ENCODE measurements at places on chromosomes 3 and 15.

GRCh38 chr15:69755551-69756310 lies 303.1 kb downstream of the RPLP1 start:
- no peak for DNase-seq

GRCh38 chr3:129592381-129593131 lies 13.9 kb downstream of the PLXND1 start:
- DNase-seq: no peak

DNA sequence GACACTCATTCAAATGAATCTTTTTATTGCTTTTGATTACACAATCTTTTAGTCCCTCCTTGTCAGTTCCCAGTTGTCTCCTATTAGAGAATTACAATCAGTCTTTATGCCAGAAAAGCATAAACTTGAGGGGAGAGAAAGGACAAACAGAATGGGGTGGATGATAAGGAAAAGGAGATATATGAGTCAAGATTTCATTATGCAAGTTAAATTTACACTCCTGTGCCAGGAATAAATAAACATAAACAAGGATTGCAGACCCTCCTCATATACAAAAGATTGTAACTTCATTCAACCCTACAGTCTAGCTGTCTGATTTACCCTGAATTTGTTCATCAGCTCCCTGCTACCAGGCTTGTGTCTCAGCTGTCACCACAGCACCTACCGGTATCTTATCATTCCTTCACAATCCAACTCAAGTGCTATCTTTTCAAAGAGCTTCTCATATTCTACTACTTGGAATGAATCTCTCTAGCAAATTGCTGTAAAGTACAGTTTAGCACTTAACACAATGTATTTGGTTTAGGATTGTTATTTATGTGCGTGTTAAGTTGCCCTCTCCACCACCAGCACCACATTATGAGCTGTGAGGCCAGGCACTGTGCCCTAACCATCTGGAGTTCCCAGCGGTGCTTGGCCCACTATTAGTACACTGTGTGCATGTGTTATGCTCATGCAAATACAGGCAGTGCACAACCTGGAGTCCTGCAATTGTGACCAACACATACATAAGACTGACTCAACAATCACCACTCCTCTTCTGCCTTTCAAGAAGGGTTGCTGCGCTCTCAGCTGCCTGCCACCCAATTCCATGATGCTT lies 504.1 kb downstream of the TBL1XR1 start:
- no peak for DNase-seq

DNA sequence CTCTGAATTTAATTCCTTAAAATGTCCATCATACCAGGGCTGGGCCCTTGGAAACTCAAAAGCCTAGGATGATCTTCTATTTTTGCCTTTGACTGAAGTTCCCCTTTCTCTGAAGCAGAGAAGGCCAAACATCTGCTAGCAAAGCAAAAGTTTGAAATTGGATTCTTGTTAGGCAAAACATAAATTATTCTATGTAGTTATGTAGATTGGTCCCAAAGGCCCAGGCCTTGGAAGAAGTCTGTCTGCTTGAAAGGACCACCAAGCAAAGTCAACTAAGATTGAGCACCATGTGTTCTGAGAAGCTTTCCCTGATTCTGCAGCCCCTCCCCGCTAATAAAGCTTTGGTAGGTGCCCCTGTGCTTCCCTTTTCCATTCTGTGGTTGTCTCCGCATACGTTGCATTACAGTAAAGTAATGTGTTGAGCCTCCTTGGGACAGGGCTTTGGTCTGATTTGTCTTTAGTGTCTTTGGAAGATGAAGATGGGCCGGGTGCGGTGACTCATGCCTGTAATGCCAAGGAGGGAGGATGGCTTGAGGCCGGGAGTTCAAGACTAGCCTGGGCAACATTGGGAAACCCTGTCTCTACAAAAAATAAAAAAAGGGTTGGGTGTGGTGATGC lies 56.4 kb downstream of the RPL39L start:
- no peak for DNase-seq

- DNase-seq: no peak
Observed at GRCh38 chr3:193301433-193301832, 60.4 kb downstream of the PLAAT1 start.

GRCh38 chr15:67322481-67322880 lies 67.9 kb downstream of the IQCH start:
- no peak for DNase-seq

DNA sequence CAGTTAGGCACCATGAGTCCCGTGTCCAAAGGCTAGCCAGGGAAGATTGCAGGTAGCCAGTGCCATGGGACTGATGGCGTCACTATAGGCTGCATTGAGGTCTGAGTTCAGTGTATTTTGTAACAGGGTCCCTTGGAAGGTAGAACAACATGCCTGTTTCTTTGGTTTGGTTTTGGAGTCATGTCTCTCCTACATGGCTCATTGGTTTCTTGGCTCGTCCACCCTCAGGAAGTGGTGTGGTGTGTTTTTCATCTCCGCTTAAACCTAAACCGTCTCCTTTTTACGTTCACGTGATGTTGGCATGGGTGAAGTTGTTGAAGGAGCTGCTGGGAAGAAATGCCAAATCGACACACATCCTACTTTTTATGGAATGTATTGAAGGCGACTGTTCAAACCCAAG lies 71.6 kb downstream of the FLNB start:
- DNase-seq: no peak

GRCh38 chr3:52280050-52280461 lies 1.6 kb upstream of the WDR82 start:
- no peak for DNase-seq

- DNase-seq: no peak
Observed at GRCh38 chr15:33124811-33125210, 69.7 kb downstream of the FMN1 start.

- no peak for DNase-seq
Observed at GRCh38 chr15:98905963-98906711, 101.5 kb downstream of the PGPEP1L start.

- peak; percentile 80 for DNase-seq
Observed at GRCh38 chr3:126998728-126999127, 15.8 kb downstream of the PLXNA1 start.

GRCh38 chr15:90336705-90337141 lies 15.4 kb upstream of the ZNF774 start:
- no peak for DNase-seq

DNA sequence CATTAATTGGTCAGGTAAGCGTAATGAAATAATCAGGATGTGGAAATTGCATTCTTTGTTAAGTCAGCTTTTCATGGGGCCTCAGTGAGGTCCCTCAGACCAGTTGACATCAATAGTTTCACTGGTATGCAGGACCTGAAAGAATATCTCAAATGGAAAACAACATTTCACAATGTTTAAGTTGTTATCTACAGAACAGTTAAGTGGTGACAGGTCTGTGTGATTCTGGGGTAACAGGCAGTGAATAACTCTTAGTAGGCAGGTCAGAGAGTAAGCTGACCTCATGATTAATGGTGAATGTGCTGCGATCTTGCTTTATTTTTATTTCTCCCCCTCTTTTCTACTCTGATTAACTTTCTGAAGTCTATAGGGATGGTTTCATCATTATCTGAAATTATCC lies 28.9 kb upstream of the ACP3 start:
- no peak for DNase-seq

- no peak for DNase-seq
Observed at GRCh38 chr3:168850109-168850508, 754.4 kb upstream of the GOLIM4 start.

GRCh38 chr15:89007989-89008388 lies 80.3 kb upstream of the ABHD2 start:
- DNase-seq: no peak

GRCh38 chr3:31625358-31625757 lies 92.6 kb downstream of the STT3B start:
- no peak for DNase-seq

DNA sequence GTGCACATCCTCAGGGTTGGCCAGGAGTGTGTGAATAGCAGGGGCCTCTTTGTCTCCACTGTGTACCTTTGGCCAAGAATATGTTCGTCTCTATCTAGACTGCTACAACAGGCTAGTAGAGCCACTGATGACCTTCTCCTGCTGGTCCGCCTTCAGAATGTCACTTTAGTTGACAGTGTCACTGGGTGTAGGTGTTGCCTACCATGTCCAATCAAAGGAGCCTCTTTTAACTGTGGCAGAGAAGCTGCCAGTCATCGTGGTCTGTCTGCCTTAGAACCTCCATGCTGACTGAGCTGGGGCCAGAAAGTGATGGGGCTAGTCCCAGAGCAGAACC lies 40.1 kb downstream of the OXSR1 start:
- DNase-seq: no peak

Measured in NCI-H524 (cell line).